Fibroblast of the aortic adventitia (primary cell): ENCODE measurements at places on chromosomes 6 and 20. TPM values are rescaled to one million over a fixed set of nuclear protein-coding genes. Genes with fewer than 3 reads are reported as not detected.
A peak's percentile ranks its signal among the peaks of the same experiment; 100 is the strongest.

Gene RFX6
- total RNA-seq: not detected in 2 replicates

DNA sequence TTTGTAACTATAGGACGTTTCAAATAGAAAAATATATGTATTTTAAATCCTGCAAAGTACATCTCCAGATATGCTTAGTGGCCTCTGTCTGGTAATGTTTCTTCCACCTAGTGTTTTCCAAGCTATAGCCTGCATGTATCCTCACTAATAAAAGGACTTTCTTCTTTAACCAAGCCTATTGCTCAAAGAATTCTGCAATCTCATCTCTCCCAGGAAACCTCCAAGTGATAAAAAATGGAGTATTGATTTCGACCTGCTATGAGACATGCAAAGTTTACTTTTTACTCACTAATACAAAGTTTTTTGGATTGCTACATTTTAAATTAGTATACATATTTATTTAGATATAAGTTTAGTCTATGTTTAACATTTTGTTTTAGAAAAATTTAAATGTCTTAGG lies 23.3 kb downstream of the ADGRB3 start:
- DNase-seq: no peak

DNA sequence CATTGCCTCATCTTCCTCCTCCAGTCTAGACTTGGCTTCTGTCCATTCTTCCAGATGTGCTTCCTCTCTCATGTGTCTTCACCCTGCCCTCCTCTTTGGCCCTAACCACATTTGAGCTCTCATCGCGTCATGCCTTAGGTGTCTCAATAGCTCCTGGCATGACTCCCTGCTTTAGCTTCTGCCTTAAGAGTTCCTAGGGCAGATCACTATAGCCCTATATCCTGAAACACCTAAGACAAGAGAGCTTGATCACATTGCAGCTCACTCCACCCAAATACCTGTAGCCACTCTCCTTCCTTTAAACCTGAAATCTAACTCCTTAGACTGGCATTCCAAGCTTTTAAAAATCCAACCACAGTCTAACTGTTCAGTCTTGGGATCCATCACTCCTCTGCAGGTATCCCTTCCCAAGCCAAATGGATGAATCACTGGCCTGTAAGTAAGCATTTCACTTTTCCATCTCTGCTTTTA lies 69.0 kb upstream of the STXBP5 start:
- DNase-seq: peak; percentile 92

DNA sequence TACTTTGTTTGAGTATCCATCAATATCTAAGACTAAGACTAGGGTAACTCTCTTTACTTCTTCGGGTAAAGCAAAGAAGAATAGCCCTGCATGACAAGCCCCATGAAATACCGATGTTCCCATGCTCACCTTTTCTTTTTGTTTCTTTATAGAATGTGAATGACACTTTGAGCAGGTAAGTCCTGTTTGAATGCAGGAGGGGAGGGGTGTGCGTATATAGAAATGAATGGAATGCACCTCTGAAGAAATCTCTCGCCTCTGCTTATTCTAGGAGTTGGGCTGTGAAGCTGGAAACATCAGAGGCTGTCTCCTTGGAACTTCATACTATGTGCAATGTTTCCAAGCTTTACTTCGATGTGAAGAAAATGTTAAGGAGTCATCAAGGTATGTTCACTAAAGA lies 10.3 kb downstream of the TRIM38 start:
- DNase-seq: no peak

- DNase-seq: no peak
Measured at GRCh38 chr6:160221423-160221822, 37.2 kb downstream of the SLC22A2 start.

DNA sequence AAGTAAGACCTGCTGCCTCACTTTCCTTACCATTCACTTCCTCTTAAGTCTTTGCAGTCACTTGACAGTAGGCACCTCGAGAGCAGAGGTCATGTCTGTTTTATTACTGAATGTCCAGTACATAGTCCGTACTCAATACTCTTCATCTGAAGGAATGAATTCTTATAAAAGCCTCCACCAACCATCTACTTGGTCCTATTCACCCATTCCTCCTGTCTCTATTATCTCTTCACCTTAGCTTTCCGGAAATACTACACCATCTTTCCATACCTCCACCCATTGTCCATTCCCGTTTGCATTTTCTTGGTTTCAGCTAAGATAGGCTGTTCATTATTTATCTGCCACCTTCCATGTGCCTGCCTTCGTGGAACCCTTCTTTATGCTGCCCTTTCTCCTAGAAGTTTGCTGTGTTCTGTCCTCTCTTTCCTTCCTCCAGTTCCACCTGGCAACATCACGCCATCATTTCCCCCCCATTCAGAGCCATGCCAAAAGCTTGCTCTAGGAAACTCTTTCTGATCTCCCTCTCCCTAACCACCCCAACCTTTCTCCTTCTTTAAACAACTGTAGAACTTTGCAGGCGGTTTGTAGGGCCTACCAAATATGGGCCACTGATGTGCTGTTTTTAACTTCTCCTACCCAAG lies 38.3 kb downstream of the ENPP1 start:
- DNase-seq: no peak

DNA sequence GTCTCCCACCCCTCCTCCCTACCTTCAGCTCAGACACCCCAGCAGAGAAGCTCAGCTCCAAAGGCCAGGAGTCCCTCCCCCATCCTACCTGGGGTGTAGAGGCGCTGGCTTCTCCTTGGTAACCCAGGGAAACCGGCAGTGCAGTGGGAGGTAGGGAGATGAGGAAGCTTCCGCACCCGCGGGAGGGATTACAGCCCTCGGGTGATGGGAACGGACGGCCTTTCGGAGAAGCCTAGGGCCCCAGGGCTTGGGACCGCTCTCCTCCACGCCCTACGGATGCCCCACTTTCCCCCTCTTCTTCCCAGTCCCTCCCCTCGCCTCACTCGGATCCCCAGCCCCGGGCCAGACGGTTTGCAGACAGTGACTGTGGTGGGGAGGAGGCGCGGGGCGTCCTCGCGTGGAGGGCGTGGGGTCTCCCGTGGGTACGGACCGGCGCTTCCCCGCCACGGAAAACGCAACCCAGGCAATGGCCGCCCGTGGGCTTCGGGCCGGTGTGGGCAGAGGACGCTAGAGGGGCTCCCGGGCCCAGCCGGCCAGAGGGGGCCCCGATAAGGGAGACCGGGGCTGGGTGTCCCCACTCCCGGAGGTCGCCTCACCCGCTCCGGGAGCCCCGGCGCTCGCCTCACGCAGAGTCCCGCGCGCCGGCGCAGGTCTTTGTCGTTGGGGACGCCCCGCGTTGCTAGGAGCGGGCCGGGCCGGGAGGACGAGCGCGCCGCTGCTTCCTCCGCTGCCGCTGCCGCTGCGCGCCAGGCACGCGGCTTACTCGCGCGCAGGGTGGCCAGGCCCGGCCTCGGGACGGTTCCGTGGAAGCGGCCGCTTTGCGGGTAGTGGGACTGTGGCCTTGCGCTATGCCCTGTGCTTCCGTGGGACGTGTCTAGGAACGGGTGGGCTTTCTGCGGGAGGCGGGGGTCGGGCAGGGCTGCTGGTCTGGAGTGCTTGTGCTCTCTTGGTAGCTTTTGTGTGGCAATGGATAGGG lies 15.8 kb downstream of the AARS2 start:
- peak; percentile 7 for DNase-seq
